A673 (cell line): ENCODE measurements at places on chromosomes 12 and 14. TPM values are rescaled to one million over a fixed set of nuclear protein-coding genes. Genes with fewer than 3 reads are reported as not detected.

SLC25A47 gene
- not detected in 2 replicates for total RNA-seq

KRT85 gene
- not detected in 2 replicates for total RNA-seq

ZNF891 gene
- total RNA-seq, result 2.9 TPM in 2 replicates

SAMD4A gene
- total RNA-seq, result 19.8 and 26.5 TPM in 2 replicates

TUBA1B gene
- 3,473 and 3,645 TPM in 2 replicates for total RNA-seq

STYK1 gene
- total RNA-seq, result 0.77 and 0.94 TPM in 2 replicates

ACVR1B gene
- 25.5 and 27.4 TPM in 2 replicates for total RNA-seq

RASAL1 gene
- 0.32 TPM in 1 of 2 replicates, not detected in the other for total RNA-seq
